Fibroblast of skin of scalp (primary cell): ENCODE measurements at places on chromosomes 12 and 14.

DNA sequence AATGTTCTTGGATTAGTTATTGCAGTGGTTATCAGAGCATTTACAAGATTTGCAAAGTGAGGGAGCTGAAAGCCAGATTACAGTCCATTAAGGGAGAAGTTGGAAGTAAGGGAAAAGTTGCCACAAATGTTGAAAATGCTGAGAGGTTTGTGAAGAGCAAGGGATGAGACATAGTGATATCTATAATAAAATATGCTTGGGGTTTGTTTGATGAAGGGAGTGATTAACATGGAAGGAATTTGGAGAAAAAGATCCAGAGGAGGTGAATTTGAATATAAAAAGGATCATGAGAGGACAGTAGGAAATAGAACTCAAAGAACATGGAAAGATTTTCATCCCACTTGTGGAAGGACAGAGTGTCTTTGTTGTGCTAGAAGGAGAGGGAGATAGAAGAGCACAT lies 19.3 kb upstream of the CCER1 start:
- peak; percentile 75 for DNase-seq

DNA sequence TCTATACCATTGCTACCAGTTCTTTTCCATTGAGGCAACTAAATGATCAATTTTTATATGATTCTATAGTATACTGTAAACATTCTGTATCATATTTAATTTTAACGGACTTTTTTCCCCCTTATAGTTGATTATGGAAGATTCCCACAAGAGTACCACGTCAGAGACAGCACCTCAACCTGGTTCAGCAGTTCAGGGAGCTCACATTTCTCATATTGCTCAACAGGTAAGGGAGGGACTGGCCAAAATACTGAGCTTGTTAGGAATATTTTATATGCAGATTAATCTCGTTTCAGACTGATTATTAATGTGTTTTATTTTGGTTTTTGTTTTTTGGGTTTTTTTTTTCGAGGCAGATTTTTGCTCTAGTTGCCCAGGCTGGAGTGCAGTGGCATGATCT lies 16.1 kb downstream of the ATF1 start:
- DNase-seq = no peak

GRCh38 chr12:104223712-104224111 lies 8.1 kb downstream of the TXNRD1 start:
- no peak for DNase-seq

GRCh38 chr12:74242088-74242487 lies 295.5 kb upstream of the ATXN7L3B start:
- no peak for DNase-seq

- no peak for DNase-seq
These were observed 66.7 kb downstream of the GALNT16 start for GRCh38 chr14:69326611-69327010.

- DNase-seq = no peak
These were observed 1431.7 kb upstream of the FLRT2 start for GRCh38 chr14:84098261-84098660.

DNA sequence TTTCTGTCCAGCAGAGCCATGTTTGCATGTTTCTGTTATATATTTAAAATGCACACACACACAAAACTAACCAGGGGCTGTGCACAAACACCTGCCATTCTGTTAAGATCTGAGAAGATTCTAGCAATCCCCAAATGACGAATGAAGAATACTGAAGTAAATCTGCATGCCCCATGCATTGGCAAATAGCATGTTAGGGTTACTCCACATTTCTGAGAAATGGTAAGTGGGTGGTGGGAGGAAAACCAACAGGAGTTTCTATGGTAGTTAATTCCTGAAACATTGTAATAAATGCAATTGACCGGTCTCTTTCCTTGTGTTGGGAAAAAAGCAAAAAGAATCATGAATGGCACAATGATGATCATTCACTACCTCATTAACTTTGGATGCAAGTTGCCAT lies 318.0 kb downstream of the BCAT1 start:
- no peak for DNase-seq
